ENCODE measurements at places on chromosomes 3 and 15.
A peak's percentile ranks its signal among the peaks of the same experiment; 100 is the strongest.

- DNase-seq: no peak
Measured at GRCh38 chr3:16462679-16463078, 50.8 kb downstream of the RFTN1 start.

DNA sequence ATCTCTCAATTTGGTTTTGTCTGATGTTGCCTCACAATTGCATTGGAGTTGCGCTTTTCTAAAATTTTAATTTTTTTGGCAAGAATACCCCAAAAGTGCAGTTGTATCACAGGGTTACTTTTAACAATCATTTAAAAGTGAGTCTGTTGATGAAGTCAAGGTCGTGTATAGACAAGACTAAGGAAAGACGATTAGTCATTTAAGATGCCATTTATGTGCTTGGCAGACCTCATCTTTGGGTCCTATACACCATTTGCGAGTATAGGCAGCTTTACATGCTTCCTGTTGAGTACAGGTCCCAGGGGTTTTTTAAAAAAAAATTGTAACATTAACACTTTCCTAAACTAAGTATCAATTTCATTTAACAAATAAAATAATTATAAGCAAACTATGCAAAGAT is 12.5 kb downstream of the ARNT2 start:
- DNase-seq: no peak

DNA sequence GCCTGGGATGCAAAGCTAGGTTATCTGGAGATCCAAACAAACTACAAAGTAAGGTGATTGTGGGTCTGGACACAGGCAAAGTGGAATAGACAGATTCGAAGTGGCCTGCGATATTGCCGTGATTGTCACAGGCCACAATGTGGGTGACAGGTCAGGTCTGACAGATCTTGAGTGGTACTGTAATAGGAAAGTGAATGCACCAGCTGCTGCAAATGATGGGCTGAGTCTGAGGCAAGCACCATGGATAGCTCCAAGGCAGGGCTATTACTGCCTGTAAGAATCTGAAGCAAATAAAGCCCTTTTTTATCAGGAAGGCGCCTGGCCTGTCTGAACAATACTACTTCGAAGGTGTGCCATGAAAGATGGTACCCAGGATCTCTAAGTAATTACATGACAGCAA is 10.0 kb downstream of the ARMC8 start:
- no peak for DNase-seq

DNA sequence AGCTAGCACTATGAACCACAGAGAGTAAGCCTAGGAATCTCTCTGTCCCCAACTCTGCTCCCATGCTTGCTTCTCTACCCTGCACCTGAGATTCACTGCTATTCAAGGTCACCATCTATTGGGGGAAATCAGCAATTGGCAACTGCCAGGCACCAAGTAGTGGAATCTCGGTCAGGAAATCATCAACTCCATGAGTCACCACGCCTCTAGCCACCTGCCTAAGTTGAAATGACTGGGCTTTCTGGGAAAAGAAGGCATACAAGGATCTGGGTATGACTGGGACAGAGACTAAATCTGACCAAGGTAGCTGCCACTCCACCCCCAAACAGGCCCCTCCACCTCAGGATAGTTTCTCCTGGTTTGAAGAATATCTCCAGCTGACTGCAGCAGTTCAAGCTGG is 464.1 kb upstream of the CBLB start:
- no peak for DNase-seq

GRCh38 chr3:157753787-157754136 is 250.5 kb upstream of the VEPH1 start:
- DNase-seq: no peak

DNA sequence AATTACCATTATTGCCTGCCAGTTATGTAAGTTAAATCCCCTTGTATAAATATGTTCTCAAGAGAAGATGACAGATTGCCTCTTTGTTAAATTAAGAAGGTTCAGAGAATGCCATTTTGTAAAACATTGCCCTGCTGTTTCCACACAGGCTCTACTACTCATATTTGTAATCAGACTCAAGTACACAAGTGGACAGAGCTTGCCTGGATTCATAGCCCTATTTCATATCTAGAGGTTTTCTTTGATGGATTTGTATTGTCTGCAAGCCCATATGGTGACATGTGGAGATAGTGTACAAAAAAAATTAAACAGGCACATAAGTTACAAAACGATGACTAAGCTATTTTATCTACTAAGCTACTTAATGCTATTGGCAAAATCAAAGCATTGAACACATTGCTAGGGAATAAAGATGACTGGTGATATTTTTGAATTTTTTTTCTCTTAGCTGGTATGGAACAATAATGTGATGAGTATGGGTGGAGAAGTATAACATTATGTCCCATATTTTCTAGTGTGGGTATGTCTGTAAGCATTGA is 1286.6 kb upstream of the ALCAM start:
- no peak for DNase-seq

DNA sequence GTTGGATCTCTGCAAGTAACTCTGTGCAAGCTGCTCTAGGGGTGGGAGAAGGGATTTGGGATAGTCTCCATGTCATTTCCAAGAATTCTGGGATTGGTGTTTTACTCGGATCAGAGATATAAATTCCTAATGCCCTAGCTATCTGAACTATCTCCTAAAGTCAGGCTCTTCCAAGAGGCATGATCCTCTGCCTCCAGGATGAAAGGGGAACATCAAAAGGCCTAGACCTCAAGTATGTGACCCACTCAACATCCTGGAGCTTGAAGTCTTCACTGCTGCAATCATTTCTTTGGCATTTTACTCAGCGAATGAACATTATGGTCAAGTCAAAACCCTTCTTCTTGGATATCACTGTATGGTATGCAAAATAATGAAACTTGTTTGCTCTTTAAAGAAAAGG is 104.5 kb downstream of the CEMIP start:
- no peak for DNase-seq

- peak; percentile 39 for DNase-seq
Measured at GRCh38 chr3:150765949-150766720, 3.2 kb upstream of the SIAH2 start.

GRCh38 chr15:58441376-58442070 is 9.7 kb downstream of the LIPC start:
- DNase-seq: peak; percentile 32

All from skeletal muscle cell (primary cell).